ENCODE measurements at places on chromosomes 12 and 14.

- DNase-seq, result no peak
These were observed 22.4 kb downstream of the EIF2B2 start for GRCh38 chr14:75025082-75025481.

- DNase-seq, result no peak
These were observed 18.8 kb upstream of the HHIPL1 start for GRCh38 chr14:99626041-99626648.

- no peak for DNase-seq
These were observed 983.7 kb upstream of the FLRT2 start for GRCh38 chr14:84546236-84546635.

DNA sequence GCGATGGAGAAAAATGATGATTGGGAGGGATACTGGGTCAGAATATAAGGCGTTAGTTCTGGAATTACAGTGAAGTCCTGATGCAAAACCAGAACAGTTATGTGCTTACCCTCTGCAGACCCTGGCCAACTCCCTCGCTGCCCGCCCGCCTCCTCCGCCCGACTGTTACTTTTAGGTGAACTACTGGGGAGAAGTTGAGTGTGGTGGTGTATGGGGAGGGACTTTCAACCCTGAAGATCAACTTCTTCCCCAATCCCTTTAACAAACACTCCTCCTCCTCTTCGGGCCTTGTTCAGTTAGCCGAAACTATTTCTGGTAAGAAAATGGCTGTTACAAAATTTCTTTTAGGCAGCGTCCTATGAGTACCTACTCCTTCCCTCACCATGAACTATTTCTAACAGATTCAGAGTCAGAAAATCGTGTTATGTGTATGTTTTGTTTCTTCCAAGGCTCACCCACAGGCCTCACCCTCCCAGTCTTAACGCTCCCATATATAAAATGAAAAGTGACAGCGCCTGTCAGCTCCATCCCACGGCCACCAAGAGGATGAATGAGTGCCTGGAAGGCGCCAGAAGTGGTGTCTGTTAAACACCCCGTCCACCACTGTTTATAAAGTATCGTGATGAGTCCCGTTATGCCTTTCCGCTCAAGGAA is 1.3 kb downstream of the FBXO33 start:
- no peak for DNase-seq

- no peak for DNase-seq
These were observed 1366.8 kb upstream of the TMEM132C start for GRCh38 chr12:126899926-126900792.

GRCh38 chr14:53748691-53749090 is 207.9 kb downstream of the BMP4 start:
- no peak for DNase-seq

- DNase-seq, result no peak
These were observed 453.9 kb downstream of the MED13L start for GRCh38 chr12:115823635-115824034.

Data from hypothalamus (tissue), 51 donors.